ENCODE measurements at places on chromosomes 4 and X.
A peak's percentile ranks its signal among the peaks of the same experiment; 100 is the strongest.

- DNase-seq: no peak
Observed at GRCh38 chrX:17617806-17618205, 119.5 kb upstream of the SCML1 start.

- no peak for DNase-seq
Observed at GRCh38 chrX:96551322-96551872, 133.2 kb upstream of the DIAPH2 start.

DNA sequence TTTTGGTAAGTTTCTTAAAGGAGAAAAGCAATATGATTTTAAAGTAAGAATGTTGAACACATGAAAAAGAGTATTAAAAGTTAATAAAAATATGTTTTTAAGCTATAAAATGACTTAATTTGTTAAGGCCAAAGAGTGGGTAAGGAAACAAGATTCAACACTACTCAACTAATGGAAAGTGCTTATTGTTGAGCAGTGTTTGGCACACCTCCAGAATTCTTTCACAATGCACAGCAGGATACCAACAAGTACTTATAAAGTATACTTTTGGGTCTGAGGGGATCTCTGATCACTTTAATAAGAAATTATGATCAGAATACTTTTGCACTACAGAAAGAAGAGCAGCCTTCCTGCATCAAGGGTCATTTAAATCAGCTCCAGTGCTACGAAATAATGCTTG lies 5.9 kb downstream of the LAMP2 start:
- no peak for DNase-seq

- no peak for DNase-seq
Observed at GRCh38 chr4:107299646-107300045, 263.5 kb upstream of the DKK2 start.

DNA sequence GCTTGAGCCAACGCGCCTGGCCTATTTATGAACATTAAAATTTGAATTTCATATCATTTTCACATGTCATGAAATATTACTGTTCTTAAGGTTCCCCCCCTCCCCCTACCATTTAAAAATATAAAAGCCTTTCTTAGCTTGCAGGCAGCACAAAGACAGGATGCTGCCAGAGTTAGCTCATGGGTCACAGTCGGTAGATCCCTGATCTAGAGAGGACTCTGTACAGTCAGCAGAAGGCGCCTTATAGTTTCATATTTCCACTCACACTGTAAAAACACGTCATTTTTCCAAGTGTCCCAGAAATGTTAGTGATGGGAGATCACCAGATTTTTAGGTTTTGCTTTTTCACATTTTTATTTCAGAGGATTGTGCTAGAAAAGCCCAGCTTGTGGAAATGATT lies 12.2 kb downstream of the NOCT start:
- no peak for DNase-seq

DNA sequence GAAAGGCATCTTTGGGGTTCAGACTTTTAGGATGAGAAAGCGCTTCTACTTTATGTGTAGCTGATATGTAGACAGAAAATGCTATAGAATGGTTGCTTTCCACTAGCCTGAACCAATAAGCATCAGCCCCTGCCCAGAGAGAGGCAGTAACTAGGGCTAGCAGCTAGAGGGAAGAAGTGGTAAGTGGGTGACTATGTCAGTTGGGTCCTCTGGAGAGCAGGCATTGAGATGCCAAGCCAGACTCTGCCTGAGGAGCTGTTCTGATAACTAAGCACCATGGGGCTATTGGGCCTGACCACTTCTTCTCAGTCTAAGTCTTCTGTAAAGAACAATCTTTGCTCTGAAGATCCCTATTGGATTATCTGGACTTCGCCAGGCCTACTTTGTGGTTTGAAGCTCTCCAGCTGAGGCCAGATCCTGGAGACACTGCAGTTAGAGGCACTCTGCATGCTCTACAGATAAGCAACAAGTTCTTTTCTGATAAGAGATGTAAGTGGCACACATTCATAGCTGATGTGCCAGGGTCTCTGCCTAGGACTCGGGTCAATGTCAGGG lies 146.1 kb downstream of the RBM46 start:
- no peak for DNase-seq

- DNase-seq: no peak
Observed at GRCh38 chr4:5799406-5799805, 88.4 kb downstream of the EVC start.

- no peak for DNase-seq
Observed at GRCh38 chr4:142581881-142582280, 264.2 kb downstream of the INPP4B start.

- no peak for DNase-seq
Observed at GRCh38 chrX:154411981-154412340, 622 bp downstream of the TAFAZZIN start.

GRCh38 chr4:114209584-114209983 lies 230.1 kb upstream of the ARSJ start:
- DNase-seq: no peak

DNA sequence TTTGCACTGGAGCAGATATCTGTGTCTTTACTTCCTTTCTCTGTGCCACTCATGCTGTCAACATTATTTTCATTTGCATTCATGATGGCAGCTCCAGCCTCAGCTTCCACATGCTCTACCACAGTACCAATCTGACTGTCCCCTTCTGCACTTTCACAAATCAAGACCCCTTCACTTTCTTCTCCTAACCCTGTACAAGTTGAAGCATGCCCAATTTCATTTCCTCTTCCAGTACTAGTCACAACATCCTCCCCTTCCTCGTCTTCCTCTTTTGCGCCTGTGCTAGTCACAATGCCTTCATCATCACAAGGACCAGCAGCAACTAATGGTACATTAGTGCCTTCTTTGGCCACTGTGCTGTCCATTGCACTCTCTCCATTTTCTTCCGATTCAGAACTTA lies 26.5 kb downstream of the BOD1L1 start:
- no peak for DNase-seq

DNA sequence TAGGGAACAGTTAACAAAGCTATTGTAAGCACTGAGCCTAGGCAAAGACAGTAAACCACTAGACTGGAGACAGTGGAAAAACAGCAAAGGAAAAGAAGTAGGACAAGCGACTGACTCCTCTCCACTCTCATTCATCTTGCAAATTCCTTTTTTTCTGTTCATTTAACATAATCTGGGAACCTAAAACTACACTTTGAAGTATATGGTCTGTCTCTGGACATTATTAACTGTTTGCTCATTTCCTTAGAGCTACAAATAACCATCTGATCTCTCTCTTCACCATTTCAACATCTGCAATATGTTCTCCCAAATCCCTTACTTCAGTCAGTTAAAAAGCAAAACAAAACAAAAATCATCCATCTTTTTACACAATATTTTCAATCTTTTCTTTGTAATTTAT lies 642 bp downstream of the HMGN5 start:
- no peak for DNase-seq

DNA sequence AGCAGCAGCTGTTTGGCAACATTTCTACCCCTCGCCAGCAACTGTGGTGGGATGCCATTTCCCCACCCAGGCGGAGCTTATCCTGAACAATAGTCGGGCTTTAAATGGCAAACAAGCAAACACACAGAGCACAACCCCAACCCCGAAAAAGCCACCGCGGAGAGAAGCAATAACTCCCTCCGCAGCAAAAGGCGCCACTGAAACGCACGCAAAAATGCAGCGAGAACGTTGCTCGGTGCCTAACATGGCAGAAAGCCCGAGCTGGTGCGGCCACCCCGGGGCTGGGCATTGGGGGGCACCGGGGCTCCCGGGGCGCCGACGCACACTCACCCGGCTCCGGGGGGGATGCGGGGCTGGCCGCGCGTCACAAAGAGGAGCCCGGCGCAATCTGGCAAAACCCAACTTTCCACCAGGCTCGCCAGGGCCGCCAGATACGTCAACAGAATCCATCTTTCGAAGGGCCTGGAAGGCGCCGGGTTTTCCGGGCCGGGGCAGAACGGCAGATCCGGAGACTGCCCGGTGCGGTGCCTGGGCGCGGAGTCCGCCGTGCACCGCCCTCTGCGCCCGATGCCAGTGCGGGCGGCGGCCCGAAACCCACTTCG lies 818 bp downstream of the RAI2 start:
- DNase-seq: no peak

DNA sequence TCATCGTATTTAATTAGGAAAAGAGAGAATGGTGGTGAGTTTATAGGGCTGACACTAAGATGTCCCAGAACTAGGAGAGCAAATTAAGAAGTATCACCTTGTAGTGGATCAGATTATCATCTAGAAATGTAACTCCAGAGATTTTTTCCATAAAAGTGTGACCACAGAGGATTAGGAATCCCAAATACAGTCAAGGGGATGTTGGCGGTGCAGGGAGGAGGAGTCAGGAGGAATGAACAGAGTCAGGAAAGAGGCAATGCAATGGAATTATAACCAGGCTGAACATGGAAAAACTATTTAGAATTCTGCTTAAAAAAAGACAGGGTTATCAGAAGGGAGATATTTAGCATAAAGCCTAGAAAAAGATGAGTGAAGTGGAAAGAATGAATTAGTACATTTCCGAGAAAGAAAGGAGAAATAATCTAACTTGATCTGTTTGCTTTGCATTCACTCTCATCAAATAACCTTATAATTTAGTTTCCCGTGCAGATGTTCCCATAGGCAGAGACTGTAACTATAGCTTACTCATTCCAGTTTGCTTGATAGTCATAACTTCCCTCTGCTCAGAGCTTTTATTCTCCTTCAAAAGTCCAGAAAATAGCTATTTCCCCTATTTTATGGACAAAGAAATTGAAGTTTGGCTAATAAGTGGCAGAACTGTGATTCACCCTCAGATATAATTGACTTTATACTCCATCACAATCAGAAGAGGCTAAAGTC lies 56.4 kb downstream of the SCFD2 start:
- DNase-seq: no peak

DNA sequence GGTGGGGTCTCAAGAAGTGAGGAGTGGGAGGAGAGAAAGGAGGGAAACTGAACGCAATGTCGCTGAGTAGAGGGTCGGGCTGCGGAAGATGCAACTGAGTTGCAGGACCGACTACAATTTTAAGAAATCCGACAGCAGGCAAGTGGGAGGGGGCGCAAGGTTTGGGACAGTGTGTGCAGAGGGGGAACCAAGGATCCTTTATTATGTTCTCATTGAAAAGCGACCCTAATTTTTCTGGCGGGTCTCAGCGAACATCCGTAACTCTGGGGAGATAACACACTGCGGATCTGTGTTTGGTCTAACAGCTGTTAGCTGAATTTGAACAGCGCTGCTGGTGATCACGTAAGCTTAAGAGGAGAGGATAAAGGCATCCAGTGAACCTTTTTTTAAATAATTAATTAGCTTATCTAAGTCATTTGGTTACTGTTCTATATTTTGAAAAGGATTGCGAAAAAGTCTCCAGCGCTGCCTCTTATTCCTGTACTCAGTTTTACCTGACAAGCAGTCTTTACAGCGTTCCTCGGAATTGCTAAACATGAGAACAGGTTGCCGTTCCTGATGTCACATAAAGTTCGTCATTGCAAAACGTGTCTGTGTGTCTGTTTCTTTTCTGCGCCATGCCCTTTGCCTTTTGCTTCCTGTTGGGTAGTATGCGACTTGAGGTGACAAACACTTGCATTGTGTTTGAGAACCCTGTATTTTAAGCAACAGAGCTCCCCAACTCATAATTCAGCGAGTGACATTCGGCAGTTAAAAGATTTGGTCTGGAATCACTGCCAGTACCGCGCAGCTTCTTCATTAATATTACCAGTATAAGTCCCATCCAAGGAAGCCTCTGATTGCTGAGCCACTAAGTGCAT lies 1.3 kb downstream of the HTR2C start:
- no peak for DNase-seq

- DNase-seq: no peak
Observed at GRCh38 chr4:175341203-175341755, 423.1 kb downstream of the ADAM29 start.

DNA sequence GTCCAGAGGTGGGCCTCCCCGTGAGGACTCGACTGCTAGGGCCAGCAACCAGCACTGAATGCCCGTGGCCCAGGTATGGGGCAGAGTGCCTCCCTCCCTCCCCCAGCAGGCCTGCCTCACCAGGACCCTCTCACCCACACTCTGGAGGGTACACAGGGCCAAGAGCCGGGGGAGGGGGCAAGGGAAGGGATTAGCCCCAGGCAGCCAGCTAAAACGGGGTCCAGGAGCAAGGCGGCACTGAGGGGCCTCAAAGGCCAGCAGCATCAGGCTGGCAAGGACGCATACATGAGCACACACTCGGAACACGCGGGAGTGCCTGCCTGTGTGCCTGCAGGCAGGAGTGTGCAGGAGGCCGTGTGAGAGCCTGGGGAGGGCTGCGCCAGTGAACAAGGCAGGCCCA lies 18.3 kb upstream of the DUSP9 start:
- no peak for DNase-seq

GRCh38 chr4:98794565-98795205 lies 134.2 kb downstream of the EIF4E start:
- peak; percentile 9 for DNase-seq

- no peak for DNase-seq
Observed at GRCh38 chrX:114970806-114971205, 46.6 kb downstream of the IL13RA2 start.

DNA sequence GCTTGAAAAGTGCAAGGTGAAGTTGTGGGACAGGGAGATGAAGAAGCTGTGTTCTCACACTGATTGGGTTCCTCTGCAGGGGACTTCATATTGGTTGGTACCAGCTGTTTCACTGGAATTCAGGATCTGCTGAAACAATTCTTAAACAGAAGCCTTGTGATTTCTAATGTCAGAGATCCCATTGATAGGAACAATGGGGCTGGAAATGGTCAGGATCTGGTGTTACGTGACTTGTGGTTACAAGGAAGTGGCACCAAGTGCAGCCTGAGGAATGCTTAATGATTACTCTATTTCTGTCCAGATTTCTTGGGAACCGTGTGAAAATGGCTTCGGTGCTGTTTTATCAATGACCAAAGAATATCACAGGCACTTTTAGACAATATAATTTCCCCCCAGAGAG lies 68.1 kb downstream of the MOSPD2 start:
- DNase-seq: no peak

DNA sequence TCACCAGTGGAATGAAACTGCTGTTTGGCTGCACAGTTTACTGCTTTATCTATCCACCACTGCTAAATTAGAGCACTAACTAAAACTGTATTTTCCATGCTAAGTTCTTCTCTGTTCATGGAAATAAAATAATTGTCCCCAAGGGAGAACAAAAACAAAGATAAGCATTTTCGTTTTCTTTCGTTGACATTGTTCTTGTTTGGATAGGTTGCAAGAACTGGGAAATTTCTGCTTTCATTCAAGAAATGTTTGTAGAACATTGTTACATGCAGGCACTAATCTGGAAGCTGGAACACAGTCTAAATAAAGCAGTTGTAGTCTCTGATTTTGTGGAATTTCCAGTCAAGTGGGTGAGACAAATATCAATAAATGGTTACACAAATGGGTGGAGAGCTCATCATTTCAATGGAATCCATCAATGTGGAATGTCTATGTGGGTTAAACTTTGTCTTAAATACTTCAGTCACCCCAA lies 5.8 kb upstream of the CXCL8 start:
- DNase-seq: no peak

- DNase-seq: no peak
Observed at GRCh38 chr4:8916351-8916885, 44.8 kb upstream of the HMX1 start.

- no peak for DNase-seq
Observed at GRCh38 chrX:19072372-19072771, 49.9 kb downstream of the ADGRG2 start.

- no peak for DNase-seq
Observed at GRCh38 chr4:13302876-13303275, 181.3 kb downstream of the RAB28 start.

Measured in stimulated activated CD4-positive, alpha-beta T cell treated with anti-CD3 and anti-CD28 coated beads, Interleukin-1b, Interleukin-23, amount 100 ng/mL, for 1 hour (primary cell).